ENCODE measurements at places on chromosomes 7 and 10.

DNA sequence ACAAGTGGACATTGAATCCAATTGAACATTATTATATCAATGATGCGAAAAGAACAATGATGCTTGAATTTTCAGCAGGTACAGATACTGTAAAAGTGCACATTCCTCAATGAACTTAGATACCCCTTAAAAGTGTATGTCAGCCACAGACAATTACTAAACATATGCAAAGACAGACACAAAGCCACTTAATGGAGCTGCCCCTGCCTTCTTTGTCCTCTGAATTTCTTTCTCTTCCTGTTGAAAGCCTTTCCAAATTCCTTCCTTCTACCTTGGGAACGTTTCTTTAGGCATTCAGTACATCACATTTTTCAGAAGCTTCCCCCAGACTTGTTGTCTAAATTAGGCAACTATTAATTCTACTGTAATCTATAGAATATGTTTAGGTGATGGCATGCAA lies 706.8 kb upstream of the MBL2 start:
- DNase-seq, result no peak

DNA sequence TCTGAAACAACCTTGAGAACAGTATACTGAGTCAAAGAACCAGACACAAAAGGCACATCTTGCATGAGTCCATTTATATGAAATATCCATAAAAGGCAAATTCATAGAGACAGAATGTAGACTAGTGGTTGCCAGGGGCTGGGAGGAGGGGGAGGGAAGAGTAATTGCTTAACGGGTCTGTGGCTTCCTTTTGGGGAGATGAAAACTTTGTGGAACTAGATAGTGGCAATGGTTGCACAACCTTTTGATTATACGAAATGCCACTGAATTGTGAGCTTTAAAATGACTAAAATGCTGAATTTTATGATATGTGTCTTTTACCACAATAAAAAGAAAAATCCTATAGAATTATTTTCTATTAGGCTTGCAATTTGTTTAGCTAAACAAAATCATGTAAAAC lies 16.8 kb downstream of the ADRB1 start:
- DNase-seq, result no peak

DNA sequence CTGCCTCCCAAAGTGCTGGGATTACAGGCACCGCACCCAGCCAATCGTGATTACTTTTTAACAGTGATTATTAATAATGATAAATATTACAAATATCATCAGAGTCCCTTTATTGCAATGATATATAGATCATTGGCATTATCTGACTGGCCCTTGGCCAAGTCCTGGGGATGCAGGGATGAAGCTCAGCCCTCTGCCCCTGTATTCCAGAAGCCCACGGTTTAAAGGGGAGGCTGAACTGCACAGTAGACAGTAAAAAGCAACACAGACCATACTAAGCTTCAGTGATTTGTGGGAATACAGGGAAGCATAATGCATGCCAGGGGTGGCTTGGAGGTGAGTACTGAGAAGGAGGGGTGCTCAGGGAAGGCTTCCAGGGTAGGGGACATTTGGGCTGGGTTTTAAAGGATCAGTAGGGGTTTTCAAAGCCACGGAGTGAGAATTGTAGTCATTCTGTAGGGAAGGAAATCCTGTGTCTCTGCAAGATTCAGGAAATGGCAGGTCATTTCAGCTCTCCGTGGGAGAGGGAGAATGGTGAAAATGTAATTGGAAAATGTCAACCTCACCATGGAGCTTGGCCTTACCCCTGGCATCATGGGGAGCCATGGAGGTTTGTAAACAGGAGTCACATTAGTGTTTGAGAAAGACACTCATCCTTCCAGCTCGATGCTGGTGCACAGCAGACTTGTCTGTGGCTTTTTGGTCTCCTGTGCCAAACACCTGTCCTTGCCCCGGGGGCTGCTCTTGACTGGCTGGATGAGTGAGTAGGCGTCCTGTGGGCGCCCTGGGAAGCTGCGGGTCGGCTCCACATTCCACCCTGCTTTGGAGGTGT lies 8.8 kb downstream of the ADAMTS14 start:
- DNase-seq, result no peak

GRCh38 chr10:4526311-4526731 lies 299.7 kb upstream of the AKR1E2 start:
- DNase-seq, result no peak

DNA sequence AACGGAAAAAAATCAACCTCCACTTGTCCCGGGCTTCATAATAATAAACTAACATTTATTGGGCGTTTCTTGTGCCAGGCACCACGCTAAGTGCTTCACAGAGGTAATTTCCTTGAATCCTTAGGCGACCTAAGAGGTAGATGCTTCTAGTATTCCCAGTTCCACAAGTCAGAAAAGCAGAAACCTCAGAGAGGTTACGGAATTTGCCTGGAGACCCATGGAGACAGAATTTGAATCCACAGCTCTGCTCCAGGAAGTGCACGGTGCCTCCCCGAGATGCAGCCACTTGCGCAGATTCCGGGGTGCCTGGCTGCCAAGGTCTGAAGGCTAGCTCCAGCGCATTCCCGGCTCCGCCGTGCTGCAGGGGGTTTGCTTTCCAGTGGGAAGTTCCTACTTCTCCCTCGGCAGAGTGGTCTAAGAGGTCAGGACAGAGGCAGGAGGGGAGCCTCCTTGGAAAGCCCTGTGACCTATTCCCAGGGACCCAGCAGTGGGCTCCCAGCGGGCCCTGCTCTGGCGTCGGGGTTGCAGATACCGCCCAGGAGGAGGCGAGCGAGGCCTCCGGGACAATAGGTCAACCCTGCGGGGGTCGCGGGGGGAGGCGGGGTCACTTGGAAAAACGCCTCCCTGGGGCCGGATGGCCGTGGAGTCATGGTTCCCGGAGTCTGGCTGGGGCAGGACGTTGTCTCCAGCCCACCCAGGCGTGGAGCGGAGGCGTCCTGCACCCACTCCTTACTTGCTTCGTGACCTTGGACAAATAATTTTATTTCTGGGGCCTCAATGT lies 10.1 kb upstream of the NKX2-3 start:
- DNase-seq, result no peak

DNA sequence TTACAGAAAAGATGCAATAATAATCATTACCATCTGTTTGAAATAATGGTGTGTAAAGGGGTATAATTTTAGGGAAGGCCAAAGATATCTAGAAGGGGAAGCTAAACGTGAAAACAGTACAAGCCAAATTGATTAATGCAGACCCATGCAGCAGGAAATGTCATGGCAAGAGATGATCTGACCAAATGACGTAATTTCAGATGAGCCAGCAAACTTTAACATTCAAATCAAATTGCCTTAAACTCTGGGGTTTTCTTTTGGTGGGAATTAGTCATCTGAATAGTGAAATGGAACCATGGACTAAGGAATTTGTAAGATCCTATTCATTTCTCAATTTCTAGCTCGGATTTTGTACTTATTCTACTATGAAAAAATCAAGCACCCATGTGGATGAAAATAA lies 21.4 kb upstream of the SCIN start:
- no peak for DNase-seq

- DNase-seq, result no peak
These were observed 1027.7 kb downstream of the LRMDA start for GRCh38 chr10:76459016-76459730.

DNA sequence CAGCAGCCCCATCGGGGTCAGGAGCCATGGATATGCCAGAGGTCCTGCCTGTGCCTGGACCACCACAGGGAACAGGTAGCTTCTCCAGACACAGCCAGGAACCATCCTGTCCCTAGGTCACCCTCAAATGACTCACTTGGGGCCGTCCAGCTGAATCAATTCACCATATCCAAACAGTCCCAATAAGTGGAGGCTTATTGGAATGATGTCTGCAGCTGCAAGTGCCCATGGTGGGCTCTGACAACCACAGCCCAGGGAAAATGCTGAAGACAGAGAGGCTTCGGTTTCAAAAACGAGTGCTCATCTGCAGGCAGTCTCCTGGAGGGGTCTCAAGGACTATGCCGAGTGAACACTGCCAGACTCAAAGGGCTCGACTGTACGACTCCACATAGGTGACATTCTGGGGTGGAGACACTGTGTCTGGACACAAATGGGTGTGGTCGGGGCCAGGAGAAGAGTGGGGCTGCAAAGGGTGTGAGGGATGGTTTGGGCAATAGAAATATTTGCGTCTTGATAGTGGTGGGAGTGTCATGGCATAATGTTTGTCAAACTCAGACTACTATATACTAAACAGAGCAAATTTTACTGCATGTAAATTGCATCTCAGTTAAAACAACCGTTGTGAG lies 204.8 kb downstream of the TNS3 start:
- no peak for DNase-seq

GRCh38 chr7:33392148-33392547 lies 262.8 kb downstream of the BBS9 start:
- no peak for DNase-seq

- DNase-seq, result no peak
These were observed 1.3 kb upstream of the FZD8 start for GRCh38 chr10:35643151-35644049.

- DNase-seq, result no peak
These were observed 10.5 kb upstream of the CXCL12 start for GRCh38 chr10:44395396-44395795.

GRCh38 chr7:47902013-47902412 lies 46.3 kb downstream of the PKD1L1 start:
- DNase-seq, result no peak

GRCh38 chr10:28533186-28533564 lies 257 bp downstream of the WAC start:
- DNase-seq, result no peak

- no peak for DNase-seq
These were observed 733.6 kb downstream of the TNS3 start for GRCh38 chr7:46848311-46848710.

DNA sequence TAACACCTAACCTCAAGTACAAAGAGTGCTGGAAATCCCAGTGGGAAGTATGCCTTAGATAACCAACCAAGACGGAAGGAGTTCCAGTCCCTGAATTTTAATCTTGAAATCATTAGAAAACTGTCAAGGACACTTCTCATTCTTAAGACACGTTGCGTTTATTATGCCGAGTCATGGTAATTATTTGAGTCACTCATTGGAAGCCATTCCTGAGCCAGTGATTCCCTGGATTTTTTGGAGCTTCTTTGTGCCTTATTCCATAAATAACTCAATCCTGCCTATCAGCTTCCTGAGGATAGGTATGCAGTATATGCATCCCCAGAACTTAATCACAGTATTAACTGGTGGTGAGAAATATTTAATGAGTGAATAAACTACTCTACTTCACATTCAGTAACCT lies 77.4 kb downstream of the PPP1R17 start:
- no peak for DNase-seq

GRCh38 chr7:5767066-5767465 lies 14.4 kb downstream of the RNF216 start:
- no peak for DNase-seq

DNA sequence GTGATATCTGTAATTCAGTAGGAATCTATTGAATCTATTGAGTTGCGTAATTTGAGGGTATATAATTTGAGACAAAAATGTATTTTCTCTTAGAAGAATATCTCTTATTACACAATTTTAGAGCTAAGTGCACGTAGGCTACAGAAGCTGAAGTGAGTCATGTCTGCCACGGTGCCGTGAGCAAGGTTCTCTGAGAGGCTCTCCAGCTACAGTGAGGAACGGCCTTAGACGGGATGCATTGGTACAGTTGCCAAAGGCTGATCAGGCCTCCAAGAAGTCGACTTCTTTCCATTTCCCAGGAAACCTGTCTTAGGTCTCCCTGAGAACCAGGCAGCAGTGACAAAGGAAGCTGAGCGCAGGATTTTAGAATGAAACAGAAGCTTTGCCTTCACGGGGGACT lies 28.6 kb downstream of the TCERG1L start:
- no peak for DNase-seq

Measured in hematopoietic multipotent progenitor cell treated with erythropoietin and hydrocortisone succinate and interleukin-3 and kit ligand, for 15 days (in vitro differentiated cells).